HCT116 (cell line): ENCODE measurements at places on chromosomes 7 and 10.
A peak's percentile ranks its signal among the peaks of the same experiment; 100 is the strongest.

- DNase-seq, result no peak
Measured at GRCh38 chr7:138449580-138449979, 10.5 kb upstream of the TRIM24 start.

- DNase-seq, result no peak
Measured at GRCh38 chr7:55099821-55100543, 81.2 kb downstream of the EGFR start.

GRCh38 chr10:109732254-109732965 lies 190.9 kb downstream of the XPNPEP1 start:
- no peak for DNase-seq

DNA sequence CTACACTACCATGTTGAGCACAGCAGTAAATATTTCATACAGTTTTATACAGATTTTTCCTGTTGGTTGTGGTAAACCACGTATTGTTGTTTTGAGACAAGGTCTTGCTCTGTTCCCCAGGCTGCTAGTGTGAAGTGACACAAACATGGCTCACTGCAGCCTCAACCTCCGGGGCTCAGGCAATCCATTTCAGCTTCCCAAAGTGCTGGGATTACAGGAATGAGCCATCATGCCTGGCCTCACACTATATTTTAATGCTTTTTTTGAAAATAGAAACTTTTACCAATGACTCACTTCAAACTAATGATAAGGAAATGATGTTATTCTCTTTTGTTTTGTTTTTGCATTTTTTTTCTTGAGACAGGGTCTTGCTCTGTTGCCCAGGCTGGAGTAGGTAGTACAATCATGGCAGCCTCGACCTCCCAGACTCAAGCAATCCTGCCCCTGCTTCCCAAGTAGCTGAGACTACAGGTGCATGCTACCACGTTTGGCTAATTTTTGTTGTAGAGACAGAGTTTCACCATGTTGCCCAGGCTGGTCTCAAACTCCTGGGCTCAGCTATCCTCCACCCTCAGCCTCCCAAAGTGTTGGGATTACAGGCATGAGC lies 210.6 kb downstream of the TPST1 start:
- no peak for DNase-seq

GRCh38 chr10:21401196-21401595 lies 124.3 kb downstream of the SKIDA1 start:
- DNase-seq, result no peak

- no peak for DNase-seq
Measured at GRCh38 chr7:134854816-134855215, 75.4 kb downstream of the CALD1 start.

- DNase-seq, result no peak
Measured at GRCh38 chr7:129162732-129163131, 18.2 kb downstream of the TSPAN33 start.

DNA sequence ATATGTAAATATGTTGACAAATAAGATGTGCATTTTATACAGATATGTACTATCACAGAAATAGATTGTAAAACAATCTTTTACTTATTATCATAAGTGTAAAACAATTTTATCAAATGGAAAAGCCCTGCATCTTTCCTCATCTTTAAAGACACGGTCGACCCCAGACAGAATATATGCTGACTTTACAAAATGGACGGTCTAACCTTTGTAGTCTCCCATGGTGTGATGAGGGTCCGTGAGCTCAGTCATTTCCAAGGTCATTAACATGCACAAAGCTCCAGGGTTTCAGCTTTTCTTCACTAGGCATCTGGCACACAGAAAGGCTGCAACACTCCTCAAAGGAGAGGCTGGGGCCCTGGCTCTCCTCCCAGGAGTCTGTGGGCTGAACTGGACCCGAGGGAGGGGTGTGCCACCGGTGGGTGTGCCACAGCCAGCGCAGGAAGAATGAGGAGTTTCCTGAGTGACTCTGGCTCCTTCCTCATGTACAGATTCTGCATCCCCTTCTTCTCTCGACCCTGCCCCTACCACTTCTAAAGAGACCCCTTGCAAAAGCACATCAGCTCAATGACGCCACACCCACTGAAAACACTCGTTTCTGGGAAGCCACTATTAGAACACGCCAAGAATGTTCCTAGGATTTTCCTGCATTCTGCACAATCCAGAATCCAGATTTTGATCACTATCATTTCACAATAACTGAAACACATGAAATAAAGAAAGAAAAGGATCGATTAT lies 26.2 kb upstream of the ABLIM1 start:
- DNase-seq, result no peak

- DNase-seq, result no peak
Measured at GRCh38 chr10:95789902-95790301, 33.9 kb downstream of the ENTPD1 start.

- DNase-seq, result no peak
Measured at GRCh38 chr7:115135769-115136410, 214.0 kb downstream of the MDFIC start.

DNA sequence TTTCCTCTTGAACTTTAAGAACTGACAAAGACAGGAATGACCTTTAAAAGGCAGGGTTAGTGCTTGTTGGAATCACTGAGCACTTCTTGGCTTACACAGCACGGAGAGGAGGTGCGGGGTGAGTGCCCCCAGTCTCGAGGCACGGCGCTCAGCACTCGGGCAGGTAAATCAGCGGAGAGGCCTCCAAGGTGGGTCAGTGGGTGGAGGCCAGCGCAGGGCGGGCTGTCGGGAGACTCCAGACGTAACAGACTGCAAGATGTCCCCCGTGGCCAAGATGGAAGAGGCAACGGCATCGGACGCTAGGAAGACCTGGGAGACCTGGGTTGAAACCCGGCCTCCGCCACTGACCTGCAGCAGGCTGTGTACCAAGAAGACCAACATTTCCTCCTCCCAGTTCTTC lies 149.4 kb downstream of the MAD1L1 start:
- DNase-seq, result no peak

DNA sequence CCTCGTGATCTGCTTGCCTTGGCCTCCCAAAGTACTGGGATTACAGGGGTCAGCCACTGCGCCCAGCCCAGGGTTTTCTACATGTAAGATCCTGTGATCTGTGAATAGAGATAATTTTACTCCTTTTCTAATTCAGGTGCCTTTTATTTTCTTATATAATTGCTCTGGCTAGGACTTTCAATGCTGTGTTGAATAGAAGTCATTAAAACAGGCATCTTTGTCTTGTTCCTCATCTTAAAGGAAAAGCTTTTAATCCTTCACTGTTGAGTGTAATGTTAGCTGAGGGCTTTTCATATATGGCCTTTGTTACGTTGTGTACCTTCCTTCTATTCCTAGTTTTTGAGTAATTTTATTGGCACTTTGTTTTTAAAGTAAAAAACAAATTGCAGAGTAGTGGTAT lies 26.6 kb downstream of the ANLN start:
- no peak for DNase-seq

DNA sequence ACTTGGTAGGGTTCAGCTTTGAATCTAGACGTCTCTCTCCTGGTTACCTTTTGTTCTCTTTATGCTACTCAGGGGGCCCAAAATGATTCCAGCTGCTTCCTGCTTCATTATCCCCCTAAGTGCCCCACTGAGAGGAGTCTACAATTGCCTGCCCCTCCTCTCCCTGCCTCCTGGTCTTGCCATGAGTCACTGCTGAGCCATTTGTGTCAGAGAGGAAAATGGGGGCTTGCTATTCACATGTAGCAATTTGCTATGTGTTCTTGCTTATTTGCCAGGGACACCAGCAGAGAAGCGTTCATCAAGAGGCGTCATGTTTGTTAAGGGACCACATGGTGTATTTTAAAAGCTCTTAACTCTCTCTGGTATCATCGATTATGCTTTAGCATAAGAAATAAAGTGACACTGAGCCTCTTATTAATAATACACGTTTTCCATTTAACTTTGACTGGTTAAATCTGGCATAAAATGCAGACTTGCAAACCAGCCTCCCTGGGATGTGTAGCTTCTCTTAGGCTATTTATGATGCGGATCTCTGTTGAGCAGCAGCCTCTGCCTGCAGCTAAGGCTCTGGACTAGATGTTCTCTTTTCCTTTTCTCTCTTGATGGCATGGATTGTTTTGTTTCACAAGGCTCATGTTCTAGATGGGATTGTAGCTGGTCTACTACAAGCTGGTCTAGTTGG lies 239.3 kb downstream of the AUTS2 start:
- no peak for DNase-seq

DNA sequence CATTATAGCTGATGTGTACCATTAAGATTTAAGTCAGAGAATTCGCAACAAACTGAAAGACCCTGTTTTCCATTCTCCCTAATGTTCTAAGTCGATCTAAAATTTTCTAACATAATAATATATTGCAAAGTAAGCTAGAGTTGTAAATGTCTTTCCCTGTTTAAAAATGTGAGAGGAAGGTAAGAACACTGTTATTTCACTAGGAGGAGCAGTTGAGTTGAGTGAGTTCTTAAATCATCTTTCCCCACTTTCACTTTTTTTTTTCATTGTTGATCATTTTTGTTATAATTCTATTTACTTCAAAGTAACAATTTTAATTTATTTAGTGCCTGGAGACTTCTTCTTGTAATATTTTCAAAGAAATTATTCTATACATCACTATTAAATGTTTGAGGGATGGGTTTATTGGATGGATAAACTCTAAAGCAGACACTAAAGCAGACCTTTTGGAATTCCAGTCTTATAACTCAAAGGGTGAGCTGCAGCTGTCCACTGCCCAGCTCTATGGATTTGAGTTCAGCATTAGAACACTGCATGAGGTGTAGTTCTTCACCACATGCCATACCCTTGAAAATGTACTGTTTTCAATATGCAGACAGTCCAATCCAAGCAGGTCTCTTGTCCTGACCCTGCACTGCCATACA lies 181.3 kb upstream of the FZD1 start:
- no peak for DNase-seq

DNA sequence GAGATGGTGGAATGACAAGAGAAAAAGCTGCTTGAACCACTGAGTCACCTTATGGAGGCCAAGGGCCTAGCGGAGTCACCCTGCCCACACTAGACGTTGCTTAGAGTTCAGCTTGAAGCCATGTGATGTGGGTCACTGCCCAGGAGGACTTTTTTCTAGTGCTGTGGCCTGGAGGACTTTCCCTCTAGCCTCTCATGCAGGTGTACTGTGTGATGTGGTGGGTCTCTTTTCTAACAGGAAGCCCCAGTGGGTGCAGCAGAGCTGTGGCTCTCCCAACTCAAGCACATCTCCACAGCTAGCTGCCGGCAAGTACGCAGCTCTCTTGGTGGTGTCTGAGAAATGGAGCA lies 13.6 kb downstream of the POR start:
- no peak for DNase-seq

DNA sequence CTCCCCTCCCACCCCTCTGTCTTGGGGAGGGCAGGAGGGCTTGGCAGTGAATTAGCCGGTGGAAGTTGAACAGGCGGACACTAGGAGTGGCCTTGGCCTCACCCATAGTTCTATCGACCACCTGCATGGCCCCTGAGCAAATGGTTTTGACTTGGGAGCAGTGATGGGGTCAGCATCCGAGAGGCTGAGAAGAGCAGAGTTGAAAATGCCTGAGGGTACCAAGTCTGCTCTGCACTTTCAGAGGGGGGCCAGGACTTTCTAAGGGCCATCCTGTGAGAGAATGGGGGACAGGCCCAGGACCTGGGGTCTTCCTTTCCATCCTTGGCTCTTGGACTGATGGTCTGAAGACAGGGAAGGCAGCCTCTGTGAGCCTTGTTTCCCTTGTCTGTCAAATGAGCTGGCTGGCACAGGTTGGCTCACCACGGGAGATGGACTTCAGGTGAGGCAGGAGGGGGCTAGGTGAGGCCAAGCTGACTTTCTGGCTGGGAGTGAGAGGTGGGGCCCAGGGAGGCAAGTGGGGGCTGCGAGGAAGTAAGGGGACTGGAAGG lies 29.4 kb downstream of the CDH23 start:
- no peak for DNase-seq

- no peak for DNase-seq
Measured at GRCh38 chr7:112735261-112735660, 54.9 kb downstream of the TMEM168 start.

DNA sequence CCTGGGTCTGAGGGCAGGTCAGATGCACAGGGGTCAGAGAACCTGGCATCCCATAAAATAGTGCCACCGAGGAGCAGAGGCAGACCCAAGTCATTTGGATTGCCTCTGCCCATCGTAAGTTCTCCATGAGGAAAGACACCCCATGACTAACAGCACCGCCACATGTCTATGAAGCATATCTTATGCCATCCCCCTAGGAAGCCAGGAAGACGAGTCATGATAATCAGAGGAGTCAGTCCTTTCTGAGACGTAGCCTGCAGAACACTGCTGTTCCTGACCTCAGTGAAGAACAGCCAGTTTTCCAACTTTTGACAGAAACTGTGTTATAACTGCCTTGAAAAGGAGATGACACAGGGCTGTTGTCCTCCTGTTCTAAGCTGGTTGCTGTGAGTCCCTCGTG lies 51.2 kb downstream of the INSYN2A start:
- peak; percentile 24 for DNase-seq

- no peak for DNase-seq
Measured at GRCh38 chr10:103692436-103692951, 162.9 kb downstream of the SH3PXD2A start.

DNA sequence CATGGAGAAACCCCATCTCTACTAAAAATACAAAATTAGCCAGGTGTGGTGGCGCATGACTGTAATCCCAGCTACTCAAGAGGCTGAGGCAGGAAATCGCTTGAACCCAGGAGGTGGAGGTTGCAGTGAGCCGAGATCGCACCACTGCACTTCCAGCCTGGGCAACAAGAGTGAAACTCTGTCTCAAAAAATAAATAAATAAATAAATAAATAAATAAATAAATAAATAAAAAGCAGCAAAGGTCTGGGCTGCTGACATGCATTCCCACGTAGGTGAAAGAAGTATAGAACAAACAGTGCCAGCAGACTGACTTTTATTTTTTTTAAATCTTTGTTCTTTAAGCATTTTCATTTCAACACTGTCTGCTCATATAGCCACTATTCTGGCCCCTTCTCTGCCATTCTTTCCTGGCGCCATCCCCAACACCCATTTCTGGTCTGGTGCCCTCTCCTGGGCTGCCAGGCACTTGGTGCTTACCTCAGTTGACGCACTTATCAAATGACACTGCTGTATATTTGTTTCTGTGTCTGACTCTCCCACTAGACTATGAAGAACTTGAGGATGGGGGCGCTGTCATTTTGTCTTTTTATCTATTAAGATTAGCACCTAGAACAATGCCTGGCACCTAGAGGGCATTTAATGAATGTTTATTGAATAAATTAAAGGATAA lies 15.6 kb downstream of the FAM107B start:
- peak; percentile 48 for DNase-seq

GRCh38 chr7:64997927-64998391 lies 7.1 kb upstream of the ZNF117 start:
- no peak for DNase-seq

DNA sequence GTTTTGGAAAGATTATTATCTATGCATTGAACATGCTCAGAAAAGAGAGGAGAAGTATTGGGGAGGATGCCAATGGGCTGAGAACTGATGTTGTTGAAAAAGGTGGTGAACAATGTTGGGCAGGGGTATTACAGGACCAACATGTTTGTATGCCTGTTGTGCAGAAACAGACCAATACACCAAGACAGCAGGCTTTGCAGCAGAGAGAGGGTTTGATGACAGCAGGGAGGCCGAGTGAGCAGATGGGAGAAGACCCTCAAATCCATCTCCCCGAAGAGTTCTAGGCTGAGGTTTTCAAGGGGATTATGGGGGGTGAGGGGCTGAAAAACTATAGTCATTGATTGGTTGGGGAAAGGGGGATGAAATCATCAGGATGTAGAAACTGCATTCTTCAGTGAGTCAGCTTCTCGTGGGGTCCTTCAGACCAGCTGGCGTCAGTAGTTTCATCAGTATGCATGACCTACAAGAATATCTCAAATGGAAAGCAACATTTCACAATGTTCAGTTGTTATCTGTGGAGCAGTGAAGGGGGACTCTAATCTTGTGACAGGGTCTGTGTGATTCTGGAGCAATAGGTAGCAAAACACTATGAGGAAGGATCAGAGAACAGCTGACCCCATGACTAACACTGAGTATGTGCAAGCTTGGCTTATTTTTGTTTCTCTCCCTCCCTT lies 167.8 kb downstream of the BAMBI start:
- DNase-seq, result no peak
